NCI-H1930 (cell line): ENCODE measurements at places on chromosomes 12 and 14.

DNA sequence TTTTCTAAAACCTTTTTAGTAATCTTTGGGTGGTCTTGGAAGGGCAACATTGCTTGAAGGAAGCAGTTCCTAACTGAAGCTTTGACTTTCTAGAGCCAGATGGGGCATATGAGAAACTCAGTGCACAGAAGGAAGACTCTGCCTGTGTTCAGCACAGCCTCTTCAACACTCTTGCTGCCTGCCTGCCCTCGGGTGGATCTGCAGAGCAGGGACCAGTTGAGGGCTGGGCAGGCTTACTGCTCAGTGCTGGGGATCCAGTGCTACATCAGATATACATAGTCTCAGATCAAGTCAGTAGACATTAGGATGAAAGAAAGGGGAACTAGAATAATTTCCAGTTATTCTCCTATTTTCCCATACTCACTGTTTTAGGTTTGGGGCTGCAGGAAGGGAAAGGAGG is 29.5 kb upstream of the TMX1 start:
- DNase-seq, result no peak

DNA sequence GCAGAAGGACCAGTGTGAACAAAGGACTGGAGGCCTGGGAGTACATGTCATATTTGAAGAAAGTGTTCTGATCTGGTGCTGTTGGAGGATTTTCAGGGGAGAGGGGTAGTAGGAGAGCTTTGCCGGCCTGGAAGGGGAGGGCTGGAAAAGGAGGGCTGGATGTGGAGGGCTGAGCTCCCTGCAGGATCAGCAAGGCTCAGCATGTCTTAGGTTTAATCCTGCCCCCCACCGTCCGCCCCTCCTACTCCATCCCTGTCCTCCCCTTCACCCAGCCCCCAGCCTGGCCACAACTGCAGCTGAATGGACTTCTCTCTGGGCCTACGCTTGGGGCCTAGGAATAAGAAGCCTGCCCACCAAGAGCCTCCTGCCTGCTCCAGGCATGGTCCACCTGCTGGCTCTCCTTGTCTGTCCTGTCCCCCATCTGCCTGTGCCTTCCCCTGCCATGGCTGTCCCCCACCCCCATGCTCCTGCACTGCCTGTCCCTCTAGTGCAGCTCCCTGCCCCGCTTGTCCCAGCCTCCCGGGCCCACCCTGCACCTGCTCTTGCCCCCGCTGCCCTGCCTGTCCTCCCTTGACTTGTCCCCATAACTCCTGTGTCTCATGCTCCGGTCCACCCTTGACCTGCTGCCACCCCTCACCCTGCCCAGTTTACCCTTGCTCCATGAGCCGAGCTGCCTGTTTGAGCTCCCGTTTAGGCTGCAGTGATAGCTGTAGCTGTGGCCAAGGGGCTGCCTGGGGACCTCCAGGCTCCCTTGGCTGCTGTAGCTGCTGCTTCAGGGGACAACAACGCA is 9.8 kb upstream of the RARG start:
- no peak for DNase-seq

DNA sequence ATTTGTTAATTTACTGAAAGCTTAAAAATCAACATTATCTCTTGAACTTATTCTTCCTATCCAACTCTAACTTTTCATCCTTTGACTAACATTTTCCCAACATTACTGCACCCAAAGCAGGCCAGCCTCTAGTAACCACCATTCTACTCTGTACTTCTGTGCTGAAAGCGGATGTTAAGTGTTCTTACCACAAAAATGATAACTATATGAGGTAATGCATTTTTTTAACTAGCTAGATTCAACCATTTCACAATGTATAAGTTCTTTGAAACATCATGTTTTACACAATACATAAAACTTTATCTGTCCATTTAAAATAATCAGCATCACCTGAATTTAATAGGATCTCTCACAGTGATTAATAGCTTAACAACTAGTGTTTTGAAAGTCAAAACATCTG is 468.5 kb upstream of the MGAT4C start:
- DNase-seq, result no peak

DNA sequence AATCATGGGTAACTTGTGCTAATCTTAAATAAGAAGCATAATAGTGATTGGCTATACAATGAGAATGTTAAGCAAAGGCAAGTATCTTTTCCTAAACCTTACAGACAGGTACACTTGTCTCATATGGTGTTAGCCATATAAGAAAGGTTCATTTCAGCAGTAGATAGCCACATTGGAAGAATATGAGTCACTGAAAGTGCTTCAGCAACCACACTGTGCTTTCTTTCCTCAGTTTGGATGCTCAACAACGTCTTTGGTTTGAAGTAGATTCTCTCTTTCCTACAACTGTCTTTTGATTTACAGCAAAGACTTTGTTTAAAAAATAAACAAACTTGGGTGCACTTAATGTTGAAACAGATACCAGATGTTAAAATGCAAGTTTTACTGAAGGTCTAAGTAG is 8.9 kb downstream of the DDHD1 start:
- no peak for DNase-seq

DNA sequence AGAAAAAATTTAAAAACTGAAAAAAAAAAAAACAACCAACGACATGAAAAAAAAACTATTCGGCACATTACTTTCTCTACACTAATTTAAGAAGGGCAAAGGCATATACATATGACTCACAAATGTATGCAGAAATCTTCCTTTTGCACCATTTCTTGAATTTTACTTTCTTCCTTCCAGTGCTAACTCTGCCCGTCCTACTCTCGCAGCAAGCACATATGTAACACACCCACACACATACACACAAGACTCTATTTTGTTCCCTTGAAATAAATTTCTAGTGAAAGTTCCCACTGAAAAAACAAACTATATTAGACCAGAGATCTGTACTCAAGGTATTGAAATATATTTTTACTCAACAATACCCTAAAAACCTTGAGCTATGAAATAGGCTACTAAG is 14.6 kb downstream of the BTG1 start:
- no peak for DNase-seq

DNA sequence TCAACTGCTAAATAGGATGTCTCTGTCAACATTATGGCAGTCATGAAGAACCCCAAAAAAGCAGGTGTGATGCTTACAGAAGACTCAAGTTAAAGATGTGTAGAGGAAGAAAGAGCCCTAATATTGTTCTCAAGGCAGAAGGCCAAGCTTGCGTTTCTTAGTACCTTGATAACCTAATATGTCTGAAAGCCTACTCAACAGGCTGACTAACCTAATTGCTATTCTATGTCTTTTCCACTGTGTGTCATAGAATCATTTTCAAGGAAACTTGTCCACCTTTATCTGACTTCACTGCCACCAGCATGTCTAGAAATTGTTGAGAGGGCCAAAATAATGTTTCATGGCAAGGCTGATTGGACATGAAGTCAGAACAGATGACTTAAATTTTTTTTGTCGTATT is 373.2 kb downstream of the BTG1 start:
- DNase-seq, result no peak

DNA sequence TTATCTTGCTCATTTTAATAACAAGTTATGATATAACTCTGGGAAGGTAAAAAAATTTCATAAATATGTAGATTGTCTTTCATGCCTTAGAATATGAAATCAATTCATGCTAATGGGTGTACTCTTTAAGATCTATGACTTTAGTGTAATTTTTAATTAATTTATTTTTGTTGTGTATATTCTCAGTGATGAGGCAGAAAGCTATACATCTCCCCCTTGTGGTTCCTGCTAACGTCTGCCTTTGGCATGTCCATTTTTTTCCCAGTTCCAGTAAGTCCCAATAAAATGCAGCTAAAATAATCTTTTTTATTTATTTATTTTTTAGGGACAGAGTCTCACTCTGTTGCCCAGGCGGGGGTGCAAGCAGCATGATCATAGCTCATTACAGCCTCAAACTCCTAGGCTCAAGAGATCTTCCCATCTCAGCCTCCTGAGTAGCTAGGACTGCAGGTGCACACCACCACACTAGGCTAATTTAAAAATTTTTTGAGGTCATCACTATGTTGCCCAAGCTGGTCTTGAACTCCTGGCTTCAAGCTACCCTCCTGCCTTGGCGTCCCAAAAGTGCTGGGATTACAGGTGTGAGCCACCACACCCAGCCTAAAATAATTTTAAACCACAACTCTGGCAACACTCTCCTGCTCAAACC is 3.3 kb upstream of the CHURC1 start:
- no peak for DNase-seq

GRCh38 chr12:116346741-116347140 is 69.2 kb upstream of the MED13L start:
- no peak for DNase-seq

DNA sequence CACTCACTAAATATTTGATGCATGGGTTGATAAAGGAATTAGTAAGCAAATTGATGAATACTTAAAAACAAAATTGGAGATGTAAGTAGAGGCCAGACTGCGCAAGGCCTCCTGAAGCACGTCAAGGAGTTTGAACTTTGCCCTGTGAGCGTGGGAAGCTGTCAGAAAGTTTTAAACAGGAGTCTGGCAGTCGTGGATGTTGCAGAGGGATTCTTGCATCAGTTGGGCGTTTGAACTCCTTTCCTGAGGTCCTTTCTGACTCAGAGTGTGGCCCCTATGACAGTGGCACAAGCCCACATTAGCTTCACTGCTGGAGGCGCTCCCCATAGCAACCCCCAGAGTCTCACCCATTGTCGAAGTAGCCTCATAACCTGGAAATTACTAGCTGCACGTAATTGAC is 17.9 kb upstream of the IL22 start:
- no peak for DNase-seq

GRCh38 chr12:19382563-19382962 is 56.7 kb upstream of the AEBP2 start:
- no peak for DNase-seq

- DNase-seq, result no peak
Observed at GRCh38 chr14:23430723-23431085, 4.8 kb downstream of the MYH7 start.

GRCh38 chr14:100199240-100199860 is 39.6 kb upstream of the YY1 start:
- DNase-seq, result no peak

DNA sequence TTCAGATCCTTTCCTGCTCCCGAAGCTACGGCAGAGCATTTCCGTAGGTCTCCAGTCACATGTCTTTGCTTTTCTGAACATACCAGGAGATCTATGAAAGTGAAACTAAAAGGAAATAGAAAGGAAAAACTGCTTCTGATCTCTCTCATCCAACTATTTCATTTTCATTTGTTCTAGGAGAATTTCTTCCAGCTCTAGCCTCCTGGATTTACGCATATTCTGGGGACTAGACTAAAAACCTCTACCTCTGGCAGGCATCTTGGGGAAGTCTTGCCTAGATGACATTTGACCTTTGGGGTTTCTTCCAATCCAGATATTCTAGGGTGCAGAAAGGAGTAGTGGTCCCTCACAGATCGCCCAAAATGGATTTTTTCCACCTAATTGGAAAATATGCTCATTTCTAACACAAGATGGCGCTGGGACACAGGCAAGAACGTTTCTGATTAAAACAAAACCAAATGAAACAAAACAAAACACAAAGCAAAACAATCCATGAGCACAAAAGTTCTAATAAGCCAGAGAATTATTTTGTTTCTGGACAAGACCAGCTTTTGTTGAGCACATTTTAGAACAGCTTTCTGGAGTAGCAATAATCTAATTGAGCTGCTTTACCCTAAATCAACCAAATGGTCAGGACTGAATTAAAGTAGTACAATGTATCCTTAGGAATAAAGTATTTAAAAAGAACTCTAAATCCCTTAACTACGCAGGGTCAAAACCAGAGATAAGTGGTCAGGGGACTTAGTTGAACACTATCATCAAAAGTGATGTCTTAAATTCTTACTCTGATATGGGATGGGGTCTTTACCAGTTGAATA is 12.3 kb upstream of the PARP11 start:
- peak; percentile 32 for DNase-seq

GRCh38 chr12:104718304-104718929 is 239.7 kb downstream of the SLC41A2 start:
- DNase-seq, result no peak

GRCh38 chr12:59059088-59059935 is 139.0 kb upstream of the LRIG3 start:
- no peak for DNase-seq

DNA sequence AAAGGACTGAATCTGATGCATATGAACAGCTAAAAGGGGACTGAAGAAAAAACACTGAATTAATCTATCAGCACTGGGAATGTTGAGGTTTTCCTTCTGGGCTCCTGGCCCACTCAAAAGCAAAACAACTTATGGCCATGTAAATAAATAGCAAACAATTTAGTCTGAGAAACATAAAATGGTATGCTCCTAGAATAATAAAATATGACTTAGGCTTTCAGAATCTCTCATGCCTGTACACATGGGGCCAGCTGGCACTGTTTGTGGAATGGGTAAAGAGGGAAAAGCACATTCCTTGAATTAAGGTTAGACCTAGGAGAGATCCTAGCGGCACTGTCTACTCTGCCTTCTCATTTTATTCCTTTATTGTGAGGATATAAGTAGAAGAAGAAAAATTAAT is 6.2 kb downstream of the KLHDC2 start:
- DNase-seq, result no peak

DNA sequence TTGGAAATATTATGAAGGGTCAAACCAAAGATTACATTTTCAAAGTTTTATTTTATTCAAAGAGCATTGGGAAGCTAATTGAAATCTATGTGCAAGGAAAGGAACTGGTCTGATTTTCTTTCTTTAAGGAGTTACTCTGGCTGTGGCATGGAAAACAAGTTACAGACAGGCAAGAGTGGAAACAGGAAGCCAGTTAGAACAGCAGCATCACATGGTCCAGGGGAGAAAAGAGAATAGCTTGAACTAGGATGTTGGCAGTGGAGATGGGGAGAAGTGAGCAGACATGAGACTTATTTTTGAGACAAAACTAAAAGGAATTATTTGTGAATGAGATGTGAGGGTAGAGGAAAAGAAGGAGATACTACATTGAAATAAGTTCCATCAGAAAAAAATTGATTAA is 3.4 kb downstream of the OR11G2 start:
- no peak for DNase-seq

DNA sequence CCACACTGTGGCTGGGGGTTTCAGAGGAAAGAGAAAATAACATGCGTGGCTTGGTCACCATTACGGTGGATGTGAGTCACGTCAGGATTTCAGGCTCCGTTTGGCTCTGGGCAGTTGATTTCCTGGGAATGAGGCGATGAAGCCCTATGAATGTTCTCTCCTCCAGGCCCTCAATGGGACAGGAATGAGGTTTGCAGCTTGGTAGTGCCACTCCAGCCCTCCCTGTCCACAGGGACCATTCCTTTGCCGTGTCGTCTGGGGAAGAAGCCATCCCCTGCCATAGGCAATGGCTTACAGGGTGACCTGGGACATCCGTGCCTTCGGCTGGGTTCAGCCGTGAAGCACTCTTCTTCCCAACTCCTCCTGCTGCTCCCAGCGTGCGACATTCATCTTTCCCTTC is 95.0 kb downstream of the FBXL14 start:
- no peak for DNase-seq

- no peak for DNase-seq
Observed at GRCh38 chr12:27436029-27436428, 10.5 kb upstream of the SMCO2 start.

GRCh38 chr14:101856536-101856935 is 95.0 kb downstream of the PPP2R5C start:
- DNase-seq, result no peak
